CD4-positive, alpha-beta T cell treated with Interleukin-12 subunit alpha and Interleukin-12 subunit beta, for 1 hour (primary cell): ENCODE measurements at places on chromosomes 1 and 21.

DNA sequence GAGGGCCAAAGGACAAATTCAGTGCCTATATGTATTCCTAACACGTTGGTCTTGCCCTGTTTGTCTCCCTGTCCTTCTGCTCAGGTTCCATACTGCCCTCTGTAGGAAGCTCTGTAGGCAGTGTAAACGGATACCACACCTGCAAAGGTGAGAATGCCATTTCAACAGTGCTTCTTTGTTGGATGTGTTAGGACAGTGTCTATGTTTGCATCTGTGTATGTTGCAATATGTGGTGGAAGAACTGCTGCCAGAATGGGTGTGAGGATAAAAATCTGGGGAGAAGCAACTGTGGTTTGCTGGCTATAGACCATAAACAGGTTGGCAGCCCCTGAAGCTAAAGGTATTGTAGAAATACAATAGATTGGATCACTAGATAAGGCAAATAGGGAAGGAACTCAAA, 113.1 kb upstream of the BMP8A start:
- peak; percentile 13 for DNase-seq

- no peak for DNase-seq
Observed at GRCh38 chr1:47818682-47819573, 178.3 kb downstream of the TRABD2B start.

GRCh38 chr1:86826856-86827255, 87.1 kb downstream of the SELENOF start:
- DNase-seq: no peak

DNA sequence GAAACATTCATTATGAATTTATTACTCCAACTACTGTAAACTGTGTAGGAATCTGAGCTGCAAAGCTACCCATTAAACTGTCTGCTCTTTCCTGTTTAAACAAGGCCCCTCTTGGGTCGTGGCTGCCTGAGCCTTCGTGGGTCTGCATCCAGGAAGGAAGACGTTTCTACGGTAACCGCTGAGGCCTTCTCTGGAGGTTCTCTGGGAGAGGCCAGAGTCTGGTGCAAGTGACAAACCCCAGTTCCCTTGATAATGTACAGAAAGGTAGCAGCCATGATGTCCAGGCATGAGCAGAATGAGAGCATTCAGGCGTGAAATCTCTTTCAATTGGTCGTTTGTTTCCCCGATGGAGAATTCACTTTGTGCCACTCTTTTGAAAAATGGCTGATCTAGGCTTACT, 350.2 kb downstream of the PLPP3 start:
- no peak for DNase-seq

GRCh38 chr1:245370905-245371581, 216.3 kb downstream of the KIF26B start:
- DNase-seq: no peak

GRCh38 chr1:205601205-205601604, 30.6 kb downstream of the ELK4 start:
- DNase-seq: no peak

- no peak for DNase-seq
Observed at GRCh38 chr1:50783286-50783685, 176.8 kb downstream of the FAF1 start.

GRCh38 chr1:202654079-202654478, 56.2 kb downstream of the SYT2 start:
- DNase-seq: no peak

DNA sequence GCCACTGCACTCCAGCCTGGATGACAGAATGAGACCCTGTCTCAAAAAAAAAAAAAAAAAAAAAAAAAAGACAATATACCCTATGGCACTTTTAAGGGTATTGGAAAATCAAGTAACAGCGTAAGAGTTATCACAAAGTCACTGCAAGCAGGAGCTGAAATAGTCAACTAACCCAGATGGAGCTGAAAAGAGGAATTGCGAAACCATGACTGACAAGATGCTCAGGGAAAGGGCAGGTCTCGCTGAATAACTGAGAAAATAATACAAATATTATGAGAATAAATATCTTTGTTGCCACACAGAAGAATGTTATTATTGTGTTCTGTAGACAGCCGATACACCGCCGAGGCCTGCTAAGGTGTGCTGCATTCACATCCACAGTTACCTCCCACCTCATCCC, 17.8 kb downstream of the HLCS start:
- no peak for DNase-seq

- DNase-seq: no peak
Observed at GRCh38 chr1:226233293-226233692, 9.8 kb downstream of the MIXL1 start.

DNA sequence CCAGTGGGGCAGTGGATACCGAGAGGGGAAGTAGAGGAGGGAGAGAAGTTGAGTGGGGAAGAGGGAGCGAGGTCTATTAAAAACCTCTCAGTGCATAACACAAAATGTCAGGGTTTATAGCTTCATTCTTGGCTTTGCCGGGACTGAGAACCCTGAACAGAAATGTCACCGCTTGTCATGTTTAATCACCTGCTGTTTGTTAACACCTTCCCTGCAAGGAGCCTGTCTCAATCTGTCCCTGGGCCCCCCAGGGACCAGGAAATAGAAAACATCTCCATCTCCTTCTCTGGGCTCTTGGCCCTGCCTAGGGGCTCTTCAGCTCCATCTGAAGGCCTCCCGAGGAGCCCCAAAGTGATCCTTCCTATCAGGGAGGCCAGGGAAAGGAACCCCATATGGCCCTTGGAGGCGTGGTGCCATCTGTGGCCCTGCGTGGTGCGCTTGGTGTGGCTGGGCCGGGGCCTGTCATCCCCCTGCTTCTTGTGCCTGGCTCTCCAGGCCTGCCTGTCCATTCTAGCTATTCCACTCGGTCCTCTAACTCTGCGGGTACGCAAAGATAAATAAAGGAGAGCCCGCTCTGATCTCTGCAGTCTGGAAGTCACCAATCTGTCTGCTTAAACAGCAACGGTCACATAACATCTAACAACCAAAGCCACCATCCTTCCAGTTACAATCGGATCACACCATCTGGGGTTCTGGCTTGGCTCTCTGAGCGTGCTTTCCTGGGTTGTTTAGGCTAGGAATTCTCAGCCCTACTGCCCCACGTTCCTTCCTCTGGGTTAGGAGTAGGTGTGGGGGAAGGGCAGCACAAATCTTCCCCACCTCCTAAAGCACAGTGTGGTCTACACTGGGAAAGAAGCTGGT, 113.8 kb downstream of the CASZ1 start:
- DNase-seq: no peak

GRCh38 chr1:110501488-110502132, 17.4 kb downstream of the KCNA10 start:
- DNase-seq: no peak

- no peak for DNase-seq
Observed at GRCh38 chr1:118077331-118078045, 107.5 kb downstream of the SPAG17 start.

- no peak for DNase-seq
Observed at GRCh38 chr1:112317611-112318062, 78.4 kb upstream of the CTTNBP2NL start.

DNA sequence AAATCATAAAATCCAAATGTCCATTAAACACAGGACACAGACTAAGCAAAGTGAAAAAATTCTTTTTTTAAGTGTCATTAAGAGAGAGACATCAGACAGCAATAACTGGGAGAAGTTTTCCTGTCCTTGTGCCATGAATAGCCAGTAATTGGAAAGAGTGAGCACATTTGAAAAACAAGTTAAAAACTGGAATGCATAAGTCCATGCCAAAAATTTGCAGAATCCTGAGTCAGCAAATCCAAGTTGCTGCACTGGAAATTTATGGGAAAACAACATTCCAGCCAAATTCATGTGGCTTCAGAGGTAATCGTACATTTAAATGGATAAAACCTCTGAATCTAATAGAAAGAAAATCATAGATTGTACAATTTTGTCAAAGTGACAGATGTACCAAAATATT, 291.4 kb downstream of the LRRC40 start:
- DNase-seq: no peak

- no peak for DNase-seq
Observed at GRCh38 chr1:39876144-39876543, 7.2 kb downstream of the TRIT1 start.

DNA sequence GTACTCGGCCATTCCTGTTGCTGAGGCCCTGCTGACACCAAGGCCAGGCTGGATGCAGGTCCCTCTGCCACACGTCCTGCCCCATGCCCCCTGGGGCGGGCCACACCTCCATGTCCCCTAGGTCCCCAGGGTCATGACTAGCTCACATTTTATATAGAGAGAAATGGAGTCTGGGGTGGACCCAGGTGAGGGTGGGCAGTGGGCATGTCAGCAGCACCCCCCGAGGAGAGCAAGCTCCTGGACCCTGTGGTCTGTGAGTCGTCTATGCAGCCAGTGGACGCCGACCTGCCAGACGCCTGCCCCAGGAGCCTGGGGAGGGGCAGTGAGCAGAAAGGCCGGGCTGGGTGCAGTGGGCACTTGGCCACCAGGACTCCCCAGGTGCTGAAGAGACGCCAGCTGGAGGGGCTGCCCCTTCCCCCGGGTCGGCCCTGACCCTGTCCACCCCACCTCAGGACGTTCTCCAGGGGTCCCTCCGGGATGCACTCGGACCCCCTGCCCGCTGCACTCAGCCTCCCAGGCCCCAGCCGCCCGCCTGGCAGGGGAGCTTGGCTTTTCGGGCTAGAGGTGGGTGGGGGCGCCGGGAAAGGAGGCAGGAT, 15.9 kb downstream of the SAMD11 start:
- no peak for DNase-seq

GRCh38 chr1:203035111-203036000, 9.1 kb downstream of the PPFIA4 start:
- DNase-seq: no peak

DNA sequence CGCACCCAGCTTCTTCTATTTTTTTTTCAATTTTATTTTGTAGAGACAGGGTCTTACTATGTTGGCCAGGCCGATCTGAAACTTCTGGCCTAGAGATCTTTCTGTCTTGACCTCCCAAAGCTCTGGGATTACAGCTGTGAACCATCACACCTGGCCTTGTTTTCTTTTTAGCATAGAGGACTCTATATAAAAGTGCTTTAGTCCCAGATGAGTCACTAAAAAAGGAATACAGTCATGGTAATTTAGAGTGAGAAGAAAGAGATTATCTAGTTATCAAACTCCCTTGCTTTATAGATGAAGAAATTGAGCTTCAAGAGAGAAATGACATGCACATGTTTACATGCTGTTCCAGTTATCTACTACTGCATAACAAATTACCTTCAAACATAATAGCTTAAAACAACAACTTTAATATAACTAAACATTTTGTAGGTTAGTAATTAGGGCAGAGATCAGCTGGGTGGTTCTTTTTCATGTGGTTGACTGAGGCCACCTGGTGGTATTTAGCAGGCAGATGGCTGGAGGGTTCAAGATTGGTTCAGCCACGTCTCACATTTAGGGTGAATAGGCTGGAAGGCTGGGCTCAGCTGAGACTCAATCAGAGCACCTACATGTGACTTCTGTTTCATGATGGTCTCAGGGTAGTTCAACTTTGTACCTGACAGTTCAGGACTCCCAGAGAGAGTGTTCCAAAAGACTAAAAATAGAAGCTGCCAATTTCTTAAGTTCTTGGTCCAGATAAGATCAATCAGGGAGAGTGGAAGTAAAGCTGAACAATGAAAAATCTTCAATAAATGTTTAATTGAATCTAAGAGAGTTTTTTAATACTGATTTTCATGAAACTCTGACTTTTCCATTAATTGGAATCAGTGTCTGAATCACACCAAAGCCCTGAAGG, 16.9 kb upstream of the MTF2 start:
- peak; percentile 64 for DNase-seq

- no peak for DNase-seq
Observed at GRCh38 chr1:205933671-205934618, 9.3 kb downstream of the SLC26A9 start.

DNA sequence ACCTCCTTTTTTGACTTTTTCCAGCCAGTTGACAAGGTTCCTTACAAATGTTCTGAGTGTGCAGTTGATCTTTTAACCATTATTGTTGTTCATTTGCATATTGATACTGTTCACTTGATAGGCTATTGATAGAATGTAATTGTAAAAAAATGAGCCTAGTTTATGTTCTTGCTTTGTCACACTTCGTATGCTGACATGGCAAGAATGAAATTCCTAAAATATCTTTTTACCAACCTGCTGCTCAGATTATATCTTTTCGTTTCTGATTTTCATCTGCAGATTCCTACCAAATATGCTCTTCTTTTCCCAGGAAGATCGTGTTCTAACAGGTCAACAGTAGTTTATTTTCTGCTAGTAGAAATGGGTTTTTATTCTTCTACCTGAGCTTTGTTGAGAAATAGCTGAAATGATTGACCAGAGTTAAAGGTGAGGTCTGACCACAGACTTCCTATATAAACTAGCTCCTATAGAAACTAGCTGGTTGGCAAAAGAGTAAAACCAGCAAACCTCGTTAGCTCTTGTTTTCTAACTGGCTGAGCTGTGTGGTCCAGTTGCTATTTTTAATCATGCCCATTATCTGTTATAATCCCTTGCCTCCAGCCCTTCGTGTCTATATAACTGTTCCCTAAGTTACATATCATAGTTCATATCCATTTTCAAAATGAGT, 174.8 kb downstream of the HS2ST1 start:
- no peak for DNase-seq

GRCh38 chr1:229753764-229754551, 127.9 kb downstream of the URB2 start:
- DNase-seq: no peak

DNA sequence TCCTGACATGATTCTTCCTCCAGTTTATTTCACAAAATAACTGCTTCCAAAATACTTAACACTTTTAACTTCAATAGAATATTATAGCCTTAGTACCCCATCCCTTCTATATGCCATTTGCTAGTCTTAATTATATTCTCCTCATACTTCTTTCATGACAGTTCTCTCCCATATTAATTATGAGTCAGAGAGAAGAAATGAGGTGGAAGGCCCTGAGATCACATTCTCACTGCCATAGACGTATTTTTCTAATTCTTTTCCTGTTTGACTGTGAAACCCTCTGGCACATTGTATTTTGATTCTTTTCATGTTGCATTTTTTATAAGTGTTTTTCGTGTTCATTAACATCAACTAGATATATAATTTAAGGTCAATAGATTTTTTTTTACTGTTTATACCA, 88.4 kb downstream of the GTF2B start:
- no peak for DNase-seq

GRCh38 chr1:53327182-53327913, 522 bp downstream of the LRP8 start:
- DNase-seq: peak; percentile 45
